ENCODE measurements at places on chromosomes 5 and 9. TPM values are rescaled to one million over a fixed set of nuclear protein-coding genes. Genes with fewer than 3 reads are reported as not detected.
A peak's percentile ranks its signal among the peaks of the same experiment; 100 is the strongest.

GRCh38 chr9:131960311-131960710, 119.4 kb downstream of the MED27 start:
- DNase-seq: no peak

- no peak for DNase-seq
Observed at GRCh38 chr9:87896891-87897290, 14.2 kb downstream of the SPATA31E1 start.

GRCh38 chr9:36778682-36779081, 206.0 kb downstream of the MELK start:
- DNase-seq: no peak

DNA sequence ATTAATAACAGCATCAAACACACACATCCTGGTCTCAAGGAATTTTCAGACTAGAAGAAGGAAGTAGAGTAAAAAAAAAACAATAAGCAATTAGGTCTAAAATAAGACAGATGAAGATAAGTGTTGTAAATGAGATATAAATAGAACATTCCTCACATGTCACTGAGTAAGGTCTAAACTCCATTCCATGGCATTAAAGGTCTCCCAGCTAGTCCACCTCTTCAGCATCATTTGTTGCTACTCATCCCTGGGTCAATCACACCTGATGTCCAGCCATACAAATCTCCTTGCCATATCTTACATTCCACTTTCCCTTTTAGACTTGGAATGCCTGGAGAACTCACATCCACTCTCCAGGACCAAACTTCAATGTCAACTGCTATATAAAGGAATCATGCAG, 214.1 kb upstream of the KLF4 start:
- DNase-seq: no peak

DNA sequence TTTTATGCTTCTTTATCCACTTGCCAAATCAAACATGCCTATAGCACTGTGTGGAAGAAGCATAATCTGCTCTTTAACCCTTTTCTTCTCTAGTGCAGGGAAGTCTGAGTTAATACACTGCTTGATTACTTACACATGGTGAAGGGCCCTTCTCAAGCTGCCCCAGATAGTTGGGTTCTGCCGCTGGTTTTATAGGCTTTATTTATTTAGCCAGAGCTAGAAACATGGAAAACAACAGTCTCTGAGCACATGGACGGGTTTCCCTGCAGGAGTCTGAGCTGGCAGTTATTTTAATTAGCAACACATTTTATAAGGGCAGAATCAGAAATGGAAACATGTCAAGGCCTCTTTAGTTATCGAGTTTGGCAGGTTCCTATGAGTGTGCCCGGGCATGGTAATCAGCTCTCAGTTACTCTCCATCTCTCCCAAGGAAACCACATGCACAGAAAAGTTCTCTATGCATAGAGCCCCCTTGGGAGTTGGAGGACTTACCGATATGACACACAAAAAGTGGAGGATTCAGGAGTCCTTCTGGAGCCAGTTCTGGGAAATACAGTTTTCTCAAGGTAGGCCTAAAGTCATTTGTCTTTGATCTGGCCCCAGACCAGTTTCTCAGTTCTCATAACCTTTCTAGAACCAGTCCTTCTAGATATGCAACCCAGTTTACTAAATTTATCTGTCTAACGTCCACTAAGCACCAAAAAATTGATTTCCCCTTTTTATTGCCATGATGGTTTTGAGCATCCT, 564.8 kb downstream of the ACTL7B start:
- no peak for DNase-seq

DNA sequence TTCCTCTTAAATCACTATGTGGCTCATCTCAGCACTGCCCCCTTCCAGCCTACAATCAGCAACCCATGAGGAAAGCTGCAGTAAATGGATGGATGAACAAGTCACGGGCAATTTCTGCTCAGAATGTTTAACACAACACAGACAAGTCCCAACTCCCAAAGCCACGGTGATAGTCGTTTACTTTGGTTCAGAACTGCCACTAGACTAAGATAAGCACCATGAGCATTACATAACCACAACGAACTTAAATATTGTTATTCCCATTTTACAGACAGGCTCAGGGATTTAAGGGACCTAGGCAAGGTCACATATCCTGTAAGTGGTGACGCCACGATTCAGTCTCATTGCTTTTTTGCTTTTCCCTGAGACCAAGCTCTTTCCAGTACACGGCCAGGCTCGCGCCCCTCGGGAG, 2.0 kb upstream of the SMIM27 start:
- no peak for DNase-seq

DNA sequence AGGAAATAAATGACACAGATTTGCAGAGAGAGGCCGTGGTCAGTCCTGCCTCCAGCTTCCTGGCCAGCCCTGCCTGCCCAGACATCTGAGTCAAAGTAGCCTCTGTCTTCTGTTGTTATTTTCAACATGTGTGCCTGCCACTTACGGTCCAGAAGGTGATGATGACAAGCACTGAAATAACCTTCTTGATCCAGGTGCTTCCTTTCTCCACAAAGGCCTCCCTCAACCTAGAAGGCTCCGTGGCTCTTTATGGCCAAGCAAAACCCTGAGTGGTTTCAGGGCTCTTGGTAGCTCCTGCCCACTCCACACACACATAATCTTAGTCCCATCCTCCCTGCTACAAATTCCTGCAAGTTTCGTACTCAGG, 34.1 kb upstream of the SLC6A19 start:
- DNase-seq: no peak

- DNase-seq: peak; percentile 24
Observed at GRCh38 chr5:13987843-13988464, 43.5 kb upstream of the DNAH5 start.

GRCh38 chr9:14170973-14171596, 142.9 kb downstream of the NFIB start:
- DNase-seq: no peak

DNA sequence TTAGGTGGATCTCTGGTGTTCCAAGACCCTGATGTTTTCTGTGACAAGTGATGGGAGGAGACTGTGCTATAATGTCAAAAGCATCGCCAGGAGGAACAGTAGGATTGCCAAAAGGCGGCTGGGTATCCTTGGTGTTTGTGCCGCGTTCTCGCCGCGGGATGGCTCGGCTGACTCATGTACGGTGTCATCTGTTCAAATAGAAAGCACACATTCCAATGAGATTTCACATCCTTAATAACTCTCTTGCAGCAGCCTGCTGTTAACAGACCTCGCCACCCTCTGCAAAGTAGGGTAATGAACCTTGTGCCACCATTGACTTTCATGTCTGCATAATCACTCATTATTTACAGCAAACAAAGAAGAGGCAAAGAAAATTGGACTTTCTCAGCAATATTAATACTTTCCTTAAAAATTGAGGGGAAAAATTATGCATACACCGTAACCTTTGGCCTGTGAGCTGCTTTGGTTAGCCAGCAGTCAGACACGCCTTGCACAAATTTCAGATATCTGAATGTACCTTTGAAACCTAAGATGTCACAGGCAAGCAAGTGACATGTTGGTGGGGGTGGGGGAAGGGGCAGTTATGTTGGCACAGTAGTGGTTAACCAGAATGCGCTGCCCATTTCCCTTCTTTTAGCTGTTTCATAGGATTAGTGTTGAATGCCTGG, 289.4 kb downstream of the EFNA5 start:
- no peak for DNase-seq

DNA sequence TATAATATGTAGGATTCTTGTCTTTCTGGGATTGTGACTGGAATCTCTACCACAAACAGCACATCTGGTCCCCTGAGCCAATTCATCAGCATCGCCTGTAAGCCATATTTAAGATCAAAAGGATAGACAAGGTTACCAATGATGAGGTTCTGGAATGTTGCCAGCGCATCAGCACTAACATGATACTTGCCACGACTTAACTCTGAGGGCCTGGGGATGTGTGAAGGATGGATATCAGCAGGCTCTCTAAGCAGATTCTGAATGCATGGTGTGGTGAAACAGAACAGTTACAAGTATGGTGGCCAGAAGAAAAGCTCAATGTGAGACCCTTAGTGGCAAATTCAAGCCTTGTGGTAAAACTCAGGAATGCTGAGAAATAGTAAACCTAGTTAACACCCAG, 143.0 kb downstream of the XRCC4 start:
- DNase-seq: no peak

GRCh38 chr5:17090839-17091238, 126.6 kb upstream of the BASP1 start:
- no peak for DNase-seq

GRCh38 chr9:130292106-130292505, 26.5 kb downstream of the HMCN2 start:
- peak; percentile 12 for DNase-seq

DNA sequence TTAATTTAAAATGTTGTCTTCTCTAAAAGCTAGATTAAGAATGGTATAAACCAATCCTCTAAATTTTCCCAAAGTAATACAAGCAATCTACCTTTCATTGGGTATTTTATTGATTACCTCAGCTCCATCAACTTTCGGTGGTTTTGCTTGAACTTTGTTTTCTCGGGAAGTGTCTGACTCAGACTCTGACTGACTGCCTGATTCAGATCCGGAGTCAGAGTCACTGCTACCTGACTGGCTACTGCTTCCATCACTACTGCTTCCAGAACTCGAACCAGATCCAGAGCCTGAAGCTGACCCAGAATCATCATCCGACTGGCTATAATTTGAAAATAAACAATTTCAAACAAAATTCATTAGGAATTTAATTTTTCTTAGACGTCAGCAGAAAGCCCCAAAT, 24.0 kb downstream of the CHD1 start:
- no peak for DNase-seq

DNA sequence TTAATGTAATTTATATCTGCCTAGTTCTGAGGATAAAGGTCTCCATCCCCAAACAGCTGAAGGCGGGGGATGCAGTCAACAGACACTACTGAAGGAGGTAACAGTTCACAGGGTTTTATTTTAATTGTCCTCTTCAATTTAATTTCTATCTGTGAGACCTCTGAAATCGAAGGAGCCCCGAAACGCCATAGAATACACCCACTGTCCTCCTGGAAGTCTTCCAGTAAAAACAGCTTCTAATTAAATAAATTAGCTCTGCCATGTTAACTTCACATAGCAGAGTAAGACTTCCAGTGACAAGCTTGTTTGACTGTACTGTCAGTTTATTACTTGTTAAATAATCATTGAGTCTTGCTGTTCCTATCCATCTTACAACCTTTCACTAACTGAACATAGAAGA, 193.5 kb downstream of the SEC61B start:
- DNase-seq: no peak

- peak; percentile 40 for DNase-seq
Observed at GRCh38 chr9:98962181-98962560, 18.5 kb downstream of the COL15A1 start.

DNA sequence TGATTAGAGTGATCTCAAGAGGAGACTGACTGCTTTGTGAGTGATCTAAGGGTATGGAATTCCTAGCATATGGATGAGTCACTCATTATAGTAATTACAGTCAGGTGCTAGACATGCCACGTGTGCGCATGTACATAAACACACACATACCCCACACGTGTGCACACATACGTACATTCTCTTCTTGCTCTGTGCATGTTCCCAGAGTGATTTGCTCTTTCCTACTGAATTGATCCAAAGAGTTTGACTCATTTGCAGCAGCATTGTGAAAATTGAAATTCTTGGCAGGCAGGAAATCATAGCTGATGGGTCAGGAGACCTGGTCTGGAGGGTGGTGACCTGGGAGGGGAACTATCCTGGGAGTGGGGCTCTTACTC, 63.8 kb downstream of the ANGPTL2 start:
- no peak for DNase-seq

- no peak for DNase-seq
Observed at GRCh38 chr9:19283072-19283710, 52.7 kb downstream of the DENND4C start.

GRCh38 chr9:93473411-93473810, 20.0 kb upstream of the FAM120AOS start:
- no peak for DNase-seq

DNA sequence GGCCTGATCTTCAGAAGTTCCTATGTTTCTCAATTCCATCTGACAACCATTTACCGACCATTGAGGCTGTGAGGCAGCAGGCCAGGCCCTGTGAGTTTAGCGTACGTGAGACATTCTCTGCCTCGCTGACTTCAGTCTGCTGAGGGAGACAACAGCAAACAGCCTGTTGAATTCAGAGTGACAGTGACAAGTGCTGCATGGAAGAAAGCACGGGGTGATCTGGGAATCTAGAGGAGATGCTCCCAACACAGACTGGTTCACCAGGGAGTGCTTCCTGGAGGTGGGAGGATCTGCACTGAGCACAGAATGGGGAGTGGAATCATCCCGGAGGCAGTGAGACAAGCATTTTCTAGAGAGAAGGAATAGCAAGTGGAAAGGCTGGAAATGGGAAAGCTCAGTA, 10.0 kb upstream of the DDX41 start:
- peak; percentile 9 for DNase-seq

- no peak for DNase-seq
Observed at GRCh38 chr9:2418619-2419018, 203.0 kb upstream of the VLDLR start.

GRCh38 chr9:14189578-14189977, 124.4 kb downstream of the NFIB start:
- DNase-seq: no peak

GRCh38 chr9:104025945-104026344, 68.2 kb upstream of the SMC2 start:
- no peak for DNase-seq

- peak; percentile 59 for DNase-seq
Observed at GRCh38 chr9:35675732-35676392, 2.1 kb downstream of the CA9 start.

DNA sequence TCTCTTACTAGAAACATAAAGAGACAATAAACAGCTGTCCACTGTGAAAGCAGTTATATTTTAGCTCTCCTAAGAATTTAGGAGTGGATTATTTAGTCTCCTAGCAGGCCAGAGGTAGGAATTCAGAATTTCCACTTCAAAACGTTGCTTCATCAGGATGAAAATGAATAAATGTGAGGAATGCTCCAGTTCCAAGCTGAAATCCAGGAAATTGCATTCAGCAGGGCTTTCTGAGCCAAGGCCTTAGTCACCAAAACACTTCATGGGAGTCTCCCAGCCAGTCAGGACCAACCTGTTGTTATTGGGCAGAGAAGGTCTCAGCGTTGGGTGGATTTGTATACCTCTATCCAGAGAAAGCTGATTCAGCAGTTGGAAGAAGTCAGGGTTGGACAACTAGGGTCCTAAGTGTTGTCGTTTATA, 1040.3 kb downstream of the TLE1 start:
- peak; percentile 30 for DNase-seq

Gene SLC26A2
- 6.8 TPM for total RNA-seq

Gene FAM169A
- total RNA-seq: 4.1 TPM

Gene FAM120A
- 123 TPM for total RNA-seq

Gene FOXD4L4
- not detected for total RNA-seq

Gene FBLL1
- 0.25 TPM for total RNA-seq

Gene EGR1
- 49.2 TPM for total RNA-seq

Gene CTXN3
- not detected for total RNA-seq

Gene OLFM1
- total RNA-seq: 9.2 TPM

Gene ZDHHC11B
- total RNA-seq: 26.5 TPM

Gene CMYA5
- 969 TPM for total RNA-seq

Gene LCN15
- not detected for total RNA-seq

Gene NEUROG1
- not detected for total RNA-seq

Gene PTGDS
- 2,942 TPM for total RNA-seq

Gene ORM2
- total RNA-seq: not detected

Gene KIF4B
- total RNA-seq: not detected

Gene POU5F2
- 0.21 TPM for total RNA-seq

Gene OR1L4
- not detected for total RNA-seq

Measured in heart left ventricle (tissue), 16 donors.